ENCODE measurements at places on chromosomes 5 and 9.

DNA sequence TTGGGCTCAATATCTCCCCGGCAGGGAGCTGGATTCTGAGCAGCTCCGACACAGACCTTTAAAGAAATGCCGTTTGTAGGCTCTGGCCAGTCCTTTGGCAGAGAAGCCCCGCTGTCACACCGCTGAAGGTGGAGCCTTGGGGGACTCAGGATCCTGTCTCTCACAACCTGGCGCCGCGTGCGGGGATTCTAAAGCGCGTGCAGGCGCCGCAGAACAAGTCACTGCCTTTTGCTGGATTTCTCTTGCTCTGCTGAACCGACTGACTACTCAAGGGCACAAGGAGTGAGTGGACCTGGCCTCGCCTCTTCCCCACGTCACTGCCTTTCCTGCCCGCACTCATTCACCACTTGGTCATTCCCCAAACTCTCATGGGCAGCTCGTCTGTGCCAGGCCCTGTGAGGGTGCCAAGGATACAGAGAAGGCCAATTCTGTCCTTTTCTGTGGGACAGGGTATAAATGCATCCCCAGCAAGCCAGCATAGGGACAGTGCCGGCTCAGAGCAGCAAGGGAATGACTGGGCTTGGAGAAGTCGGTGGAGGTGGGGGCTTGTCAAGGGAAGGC, 69.3 kb downstream of the CRB2 start:
- DNase-seq: no peak

DNA sequence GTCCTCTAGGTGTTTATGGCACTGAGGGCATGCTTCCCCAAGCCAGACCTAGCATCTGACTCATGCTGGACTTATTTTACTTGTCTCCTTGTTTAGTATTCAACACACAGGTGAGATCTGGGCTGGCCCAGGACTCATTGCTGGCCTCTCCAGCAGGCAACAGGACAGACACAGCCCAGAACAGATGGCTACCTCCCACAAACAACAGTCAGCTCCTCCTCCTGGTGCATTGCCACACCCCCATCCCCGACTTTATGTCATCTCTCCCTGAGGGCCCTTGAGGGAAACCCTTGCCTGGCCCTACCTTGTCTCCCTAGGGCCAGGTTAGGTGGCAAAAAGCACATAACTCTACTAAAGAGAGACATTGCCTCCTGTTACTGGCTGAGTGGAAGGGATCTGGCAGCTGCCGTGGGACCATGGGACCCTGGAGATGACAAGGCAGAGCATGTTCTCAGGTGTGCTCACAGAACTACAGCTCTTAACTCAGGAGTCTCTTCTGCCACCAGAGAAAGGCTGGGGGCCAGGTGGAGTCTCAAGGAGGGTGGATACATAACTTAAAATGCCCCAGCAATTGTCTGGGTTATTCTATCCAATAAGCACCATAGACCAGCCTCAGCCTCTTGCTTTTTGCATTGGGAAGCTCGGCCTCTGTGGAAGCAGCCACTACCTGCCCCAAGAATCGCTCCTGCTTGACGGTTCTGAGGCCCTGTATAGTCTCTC, 2.3 kb downstream of the ACSL6 start:
- no peak for DNase-seq

DNA sequence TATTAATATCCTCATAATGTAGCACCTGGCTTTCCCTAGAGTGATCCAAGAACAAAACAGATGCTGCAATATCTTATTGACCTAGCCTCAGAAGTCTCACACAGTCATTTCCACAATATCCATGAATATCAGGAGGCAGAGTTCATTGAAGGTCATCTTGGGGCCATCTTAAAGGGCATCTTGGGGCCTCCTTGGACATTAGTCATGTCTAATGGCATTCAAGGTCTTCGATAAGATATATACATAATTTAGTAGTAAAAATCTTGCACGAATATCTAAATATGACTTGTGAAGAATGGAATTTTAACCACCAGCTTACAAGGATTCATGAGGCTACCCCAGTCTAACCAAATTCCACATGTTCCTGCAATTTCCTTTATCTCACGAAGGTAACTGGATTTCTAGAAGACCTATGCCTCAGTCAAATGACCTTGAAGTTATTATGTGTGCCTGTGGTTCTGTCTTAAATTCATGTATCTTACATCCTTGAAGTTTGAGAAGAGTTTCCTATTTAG, 163.6 kb upstream of the SPEF2 start:
- no peak for DNase-seq

DNA sequence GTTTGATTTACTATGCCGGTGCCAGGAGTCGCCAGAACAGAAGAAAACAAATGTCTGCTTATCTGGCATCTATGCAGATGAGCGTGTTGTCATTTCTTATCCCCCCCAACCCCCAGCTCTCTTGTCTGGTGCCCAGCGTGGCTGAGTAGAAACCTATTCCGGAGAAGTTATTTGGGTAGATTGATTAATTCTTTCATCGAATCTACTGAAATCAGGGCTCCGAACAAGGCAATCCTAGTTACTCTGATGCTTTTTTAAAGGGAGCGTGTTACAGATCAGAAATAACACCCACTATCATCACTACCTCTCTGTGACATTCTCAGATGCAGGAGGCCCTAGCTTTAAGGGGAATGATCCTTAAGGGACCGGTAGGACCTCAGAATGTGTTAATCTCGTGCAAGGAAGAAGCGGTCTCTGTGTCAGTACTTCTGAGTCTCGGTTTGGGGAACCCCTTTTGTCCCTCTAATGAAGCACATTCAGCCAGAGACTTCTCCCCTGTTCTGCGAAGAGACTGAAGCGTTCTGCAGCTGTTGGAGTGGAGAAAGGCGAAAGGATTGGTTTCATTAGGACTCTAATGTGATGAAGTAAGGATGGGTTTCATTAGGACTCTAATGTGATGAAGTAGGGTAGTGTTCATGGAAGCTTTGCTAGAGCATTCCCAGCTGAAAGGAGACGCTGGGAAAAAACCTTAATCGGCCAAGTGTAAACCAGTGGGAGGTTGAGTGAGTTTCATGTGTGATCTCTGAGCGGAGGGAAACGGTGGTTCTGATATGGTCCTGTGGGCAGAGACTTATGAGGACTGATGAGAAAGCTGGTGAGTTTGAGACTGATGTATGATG, 1.5 kb downstream of the PIP5K1B start:
- peak; percentile 61 for DNase-seq

DNA sequence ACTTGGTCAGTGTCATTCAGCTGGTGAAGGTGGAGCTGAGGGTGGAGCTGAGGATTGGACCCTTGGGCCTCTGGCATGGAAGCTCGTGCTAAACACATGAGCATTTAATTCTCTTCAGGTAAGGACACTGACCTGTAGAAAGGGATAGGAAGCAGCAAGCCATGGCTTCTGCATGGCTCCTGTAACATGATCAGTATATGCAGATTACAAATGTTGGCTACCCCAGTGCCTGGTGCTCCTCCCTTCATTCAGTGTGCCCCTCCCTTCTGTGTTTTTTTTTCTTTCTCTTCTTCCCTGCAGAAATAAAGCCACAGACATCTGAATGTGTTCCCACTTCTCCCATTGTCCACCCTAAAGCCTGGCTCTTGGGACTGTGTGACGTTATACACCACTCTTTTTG, 52.9 kb downstream of the ARHGAP26 start:
- DNase-seq: no peak

DNA sequence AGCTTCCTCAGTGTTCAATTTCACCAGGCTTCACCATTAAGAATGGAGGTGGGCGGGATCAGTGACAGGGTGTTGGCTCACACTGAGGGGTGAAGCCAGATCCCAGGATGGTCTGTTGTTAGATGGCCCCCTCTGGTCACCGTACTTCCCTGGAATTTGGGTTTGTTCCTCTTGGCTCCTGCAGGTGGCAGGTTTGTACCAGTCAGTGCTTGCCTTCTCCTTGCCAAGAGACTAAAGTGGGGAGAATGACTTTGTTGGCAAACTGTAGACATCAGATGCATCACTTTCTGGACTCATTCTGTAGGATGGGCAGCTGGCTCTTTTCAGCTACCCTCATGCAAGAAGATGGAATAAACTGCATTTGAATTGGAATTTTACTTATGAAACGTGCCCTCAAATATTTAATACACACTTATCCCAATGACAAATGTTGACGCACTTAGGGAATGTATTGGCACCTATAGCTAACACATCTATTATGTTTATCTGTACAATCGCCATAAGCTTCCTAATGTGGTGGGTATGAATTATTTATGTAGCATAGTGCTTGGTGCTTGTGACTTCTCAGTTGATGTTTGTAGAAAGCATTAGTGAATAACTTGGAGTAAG, 31.4 kb upstream of the ANKRD55 start:
- peak; percentile 20 for DNase-seq

- no peak for DNase-seq
Observed at GRCh38 chr5:120473332-120473731, 9.2 kb downstream of the PRR16 start.

DNA sequence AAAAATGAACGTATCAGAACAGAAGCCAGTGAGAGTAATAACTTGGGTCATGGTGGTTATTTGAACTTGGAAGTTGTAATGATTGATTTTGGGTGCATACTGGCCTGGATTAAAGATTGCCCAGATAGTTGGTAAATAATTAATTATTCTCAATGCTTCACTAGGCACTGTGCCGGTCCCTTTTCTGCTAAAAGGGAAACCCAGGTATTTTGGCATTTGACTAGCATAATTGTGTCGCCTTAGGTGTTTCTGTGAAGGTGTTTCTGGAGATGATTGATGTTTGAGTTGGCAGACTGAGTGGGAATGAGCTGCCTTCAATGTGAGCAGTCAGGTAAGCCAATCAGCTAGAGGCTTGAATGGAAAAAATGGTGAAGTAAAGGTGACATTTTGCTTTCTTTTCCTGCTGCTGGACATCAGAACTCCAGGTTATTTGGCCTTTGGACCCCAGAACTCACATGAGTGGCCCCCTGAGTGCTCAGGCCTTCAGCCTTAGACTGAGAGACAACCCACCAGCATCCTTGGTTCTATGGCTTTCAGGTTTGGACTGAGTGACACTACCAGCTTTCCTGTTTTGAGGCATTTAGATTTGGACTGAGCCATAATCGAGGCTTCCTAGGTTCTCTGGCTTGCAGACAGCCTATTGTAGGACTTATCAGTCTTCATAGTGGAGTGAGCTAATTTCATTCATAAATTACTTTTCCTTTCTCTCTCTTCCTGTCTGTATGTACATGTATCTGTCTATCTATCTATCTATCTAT, 120.7 kb upstream of the PAPPA start:
- DNase-seq: no peak

DNA sequence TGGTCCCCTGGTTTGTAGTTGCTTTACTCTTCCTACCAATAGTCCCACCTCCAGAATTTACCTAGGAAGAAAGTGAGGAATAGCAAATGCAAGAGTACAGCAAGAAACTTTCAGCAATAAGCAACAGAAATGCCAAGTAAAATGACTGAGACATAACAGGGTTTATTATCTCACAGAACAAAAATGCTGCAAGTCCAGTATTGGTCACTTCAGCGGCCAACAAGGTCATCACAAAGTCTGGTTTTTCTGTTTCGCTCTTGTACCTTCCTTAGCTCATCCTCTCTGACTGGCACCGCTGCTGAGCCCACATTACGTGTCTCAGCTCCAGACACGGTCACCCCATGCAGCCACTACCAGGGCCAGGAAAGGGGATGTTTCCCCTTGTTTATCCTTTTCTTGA, 82.7 kb downstream of the RFK start:
- no peak for DNase-seq

GRCh38 chr5:16929831-16930230, 6.3 kb downstream of the MYO10 start:
- no peak for DNase-seq

- DNase-seq: no peak
Observed at GRCh38 chr9:95142315-95142714, 175.2 kb downstream of the FANCC start.

- no peak for DNase-seq
Observed at GRCh38 chr5:173296737-173297676, 31.2 kb downstream of the STC2 start.

DNA sequence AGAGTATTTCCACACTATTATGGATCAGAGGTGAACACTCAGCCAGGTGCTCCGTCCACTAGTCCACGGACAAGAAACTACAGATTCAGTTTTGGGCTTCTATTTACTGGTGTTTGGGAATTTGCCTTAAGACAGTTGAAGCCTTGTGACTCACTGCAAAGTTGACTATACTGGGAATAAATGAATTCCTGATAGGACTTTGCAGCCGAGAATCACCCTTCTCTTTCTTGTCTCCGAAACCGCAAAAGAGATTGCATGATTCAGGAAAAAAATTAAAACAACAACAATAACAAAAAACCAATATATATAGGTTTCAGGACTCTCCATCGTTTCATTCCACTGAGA, 716 bp downstream of the TMEM171 start:
- no peak for DNase-seq

DNA sequence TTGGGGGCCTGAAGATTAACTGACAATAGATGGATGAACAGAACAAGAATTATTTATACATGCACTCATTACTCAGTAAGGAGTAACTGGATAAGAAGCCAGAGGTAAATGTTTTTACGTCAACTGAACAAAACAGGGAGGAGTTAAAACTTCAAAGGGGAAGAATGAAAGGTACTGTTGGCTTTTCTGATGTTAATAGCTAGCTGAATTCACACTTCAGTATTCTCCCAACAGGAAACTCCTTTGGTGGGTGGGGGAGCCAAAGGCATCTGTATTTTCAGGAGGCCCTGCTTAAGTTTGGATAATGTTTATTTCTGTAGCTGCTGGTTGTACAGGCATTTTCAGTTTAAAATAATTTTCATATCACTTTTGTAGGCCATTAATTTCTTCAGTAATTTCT, 23.2 kb upstream of the RFK start:
- no peak for DNase-seq

- DNase-seq: no peak
Observed at GRCh38 chr5:158461240-158461854, 602.4 kb upstream of the CLINT1 start.

DNA sequence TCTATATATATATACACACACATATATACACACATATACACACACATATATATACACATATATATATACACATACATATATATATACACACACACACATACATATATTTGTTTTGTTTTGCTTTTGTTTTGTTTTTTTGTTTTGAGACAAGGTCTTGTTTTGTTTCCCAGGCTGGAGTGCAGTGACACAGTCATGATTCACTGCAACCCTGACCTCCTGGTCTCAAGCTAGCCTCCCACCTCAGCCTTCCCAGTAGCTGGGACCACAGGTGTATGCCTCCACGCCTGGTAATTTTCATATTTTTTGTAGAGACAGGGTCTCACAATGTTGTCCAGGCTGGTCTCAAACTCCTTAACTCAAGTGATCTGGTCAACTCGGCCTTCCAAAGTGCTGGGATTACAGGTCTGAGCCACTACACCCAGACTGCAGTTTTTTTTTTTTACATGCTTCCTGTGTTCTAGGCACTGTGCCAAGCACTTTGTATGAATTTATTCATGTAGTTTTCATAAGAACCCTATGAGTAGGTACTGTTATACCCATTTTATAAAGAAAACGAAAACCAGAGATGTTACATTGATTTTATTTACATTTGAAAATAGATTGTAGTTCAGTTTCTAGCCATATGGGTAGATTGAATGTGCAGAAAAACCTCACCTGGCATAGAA, 120.7 kb downstream of the PBX3 start:
- no peak for DNase-seq
